ENCODE measurements at places on chromosomes 2 and 18.

DNA sequence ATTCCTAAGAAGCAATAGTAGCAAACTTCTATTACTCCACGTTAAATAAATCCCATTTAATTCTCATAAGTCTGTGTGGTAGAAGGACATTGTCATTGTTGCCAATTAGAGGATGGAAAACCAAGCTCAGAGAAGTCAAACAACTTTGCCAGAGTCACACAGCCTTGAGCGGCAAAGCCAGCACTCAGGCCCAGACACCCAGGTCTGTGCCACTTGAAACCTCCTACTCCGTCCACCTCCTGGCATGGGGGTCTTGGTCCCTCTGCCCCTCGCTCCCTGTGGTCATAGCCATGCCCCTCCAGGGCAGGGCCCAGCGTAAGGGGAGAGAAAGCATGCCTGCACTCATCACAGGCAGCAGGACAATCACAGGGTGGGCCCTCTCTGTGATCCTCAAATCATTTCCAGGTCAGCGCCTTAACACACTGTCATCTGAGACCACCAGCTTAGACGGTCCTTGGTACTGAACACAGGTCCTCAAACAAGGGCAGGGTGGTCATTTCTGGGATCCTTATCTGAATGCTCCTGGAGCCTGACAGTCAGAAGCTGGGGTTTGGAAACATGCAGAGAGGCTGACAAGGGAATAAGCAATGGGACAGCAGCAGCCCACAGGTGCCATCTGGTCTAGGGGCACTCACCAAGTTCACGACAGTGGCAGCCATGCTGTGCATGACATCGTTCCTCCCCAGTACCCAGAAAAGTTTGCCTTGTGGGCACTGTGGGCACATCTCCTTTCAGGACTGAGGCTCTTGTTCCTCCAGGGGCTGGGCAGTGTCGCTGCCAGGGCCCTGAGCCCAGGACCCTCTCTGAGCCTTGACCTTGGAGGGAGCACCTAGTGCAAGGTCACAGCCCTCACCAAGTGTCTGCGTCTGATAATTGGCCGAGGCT is 38.2 kb downstream of the FAM178B start:
- DNase-seq = no peak

GRCh38 chr2:29519338-29519925 is 402.0 kb downstream of the ALK start:
- DNase-seq = no peak

DNA sequence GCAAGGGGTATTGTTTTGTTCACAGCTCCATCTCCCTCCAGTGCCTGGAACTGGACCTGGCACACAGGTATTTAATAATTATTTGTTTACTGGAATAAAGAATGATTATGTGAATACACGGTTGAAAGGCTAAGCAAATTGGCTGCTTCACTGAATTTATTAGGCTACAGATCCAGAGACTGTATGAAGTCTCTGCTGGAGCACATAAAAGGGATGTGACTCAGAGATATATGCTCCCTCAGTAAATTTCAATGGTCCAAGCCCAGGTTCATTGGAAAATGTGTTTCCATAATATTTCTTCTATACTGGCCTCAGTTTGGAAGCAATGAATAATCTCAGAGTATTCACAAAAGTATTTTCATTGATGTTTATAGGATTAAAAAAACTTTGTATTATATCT is 121.5 kb upstream of the SCN1A start:
- no peak for DNase-seq

DNA sequence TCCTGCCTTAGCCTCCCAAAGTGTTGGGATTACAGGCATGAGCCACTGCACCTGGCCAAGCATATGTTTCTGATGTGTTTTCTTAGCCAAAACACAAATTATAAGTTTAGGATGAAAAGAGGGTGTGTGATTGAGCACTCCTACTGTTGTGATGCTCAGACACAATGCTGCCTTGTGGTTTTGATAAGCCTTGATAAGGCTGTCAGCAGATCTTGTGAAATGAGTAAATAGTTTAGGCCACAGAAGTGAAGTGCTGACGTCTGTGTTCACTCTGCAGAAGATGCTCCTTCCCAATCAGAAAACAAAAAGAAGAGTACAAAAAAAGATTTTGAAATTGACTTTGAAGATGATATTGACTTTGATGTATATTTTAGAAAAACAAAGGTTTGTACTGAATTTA is 24.3 kb downstream of the NCAPH start:
- DNase-seq = no peak

DNA sequence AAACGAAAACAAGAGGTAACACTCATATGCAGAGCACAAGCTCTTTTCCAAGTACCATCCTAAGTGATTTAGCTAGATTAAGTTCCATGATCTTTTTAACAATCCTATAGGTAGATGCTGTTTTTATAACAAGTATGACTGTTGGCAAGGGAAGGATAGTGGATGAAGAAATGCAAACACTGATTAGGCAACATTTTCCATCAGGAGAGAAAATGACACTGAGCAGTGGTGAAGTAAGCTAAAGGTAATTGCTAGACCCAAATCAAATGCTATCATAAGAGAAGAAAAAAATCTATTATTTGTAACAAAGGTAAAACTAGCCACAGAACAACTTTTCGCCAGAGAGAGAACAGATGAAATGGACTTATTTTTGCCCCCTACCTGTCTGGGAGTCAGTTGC is 34.3 kb upstream of the BARD1 start:
- no peak for DNase-seq

DNA sequence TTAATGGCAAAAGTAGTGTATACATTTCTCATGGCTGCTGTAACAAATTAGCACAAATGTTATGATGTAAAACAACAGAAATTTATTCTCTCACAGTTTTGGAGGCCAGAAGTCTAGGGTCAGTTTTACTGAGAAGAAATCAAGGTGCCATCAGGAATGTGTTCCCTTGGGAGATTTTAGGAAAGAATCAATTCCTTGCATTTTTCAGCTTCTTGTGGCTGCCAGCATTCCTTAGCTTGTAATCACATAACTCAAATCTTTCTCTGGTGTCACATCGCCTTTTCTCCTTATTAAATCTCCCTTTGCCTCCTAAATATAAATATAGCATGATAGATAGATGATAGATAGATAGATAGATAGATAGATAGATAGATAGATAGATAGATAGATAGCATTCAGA is 307.0 kb upstream of the REG3G start:
- DNase-seq = no peak
